AG08396 (cell line): ENCODE measurements at places on chromosomes 11 and 22.
A peak's percentile ranks its signal among the peaks of the same experiment; 100 is the strongest.

DNA sequence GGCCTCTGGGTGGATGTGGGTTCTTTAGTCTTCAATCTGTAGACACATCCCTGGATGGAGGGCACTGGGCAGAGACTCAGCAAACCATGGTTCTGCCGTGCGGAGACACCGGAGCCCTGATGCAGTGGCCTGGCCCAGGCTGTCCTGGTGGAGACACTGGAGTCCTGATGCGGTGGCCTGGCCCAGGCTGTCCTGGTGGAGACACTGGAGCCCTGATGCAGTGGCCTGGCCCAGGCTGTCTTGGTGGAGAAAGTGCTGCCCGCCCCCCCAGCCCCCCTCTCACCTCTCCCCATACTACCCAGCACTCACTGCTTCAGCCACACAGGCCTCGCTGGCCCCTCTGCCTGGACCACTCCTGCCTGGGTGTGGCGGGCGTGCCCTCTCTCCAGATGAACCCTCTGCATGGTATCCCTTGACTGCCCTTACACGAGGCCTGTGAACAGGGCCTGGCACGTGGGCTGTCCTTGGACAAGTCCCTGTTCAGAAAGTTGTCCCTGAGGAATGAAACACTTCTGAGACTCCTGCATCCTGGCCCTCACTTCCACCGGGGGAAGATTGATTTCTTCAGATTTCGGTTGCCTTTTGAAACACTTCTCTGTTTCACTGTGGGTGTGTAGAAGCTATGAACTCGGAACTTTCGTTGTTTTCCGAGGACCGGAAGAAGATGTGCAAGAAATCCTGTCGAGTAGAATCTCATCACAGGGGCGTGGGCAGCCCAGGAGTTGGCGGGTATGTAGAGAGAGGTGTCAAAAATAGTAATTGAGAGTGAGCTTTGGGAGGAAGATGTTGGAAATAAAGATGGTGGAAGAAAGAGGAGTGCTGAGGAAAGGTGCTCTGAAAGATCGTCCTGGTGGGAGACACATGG, 26.2 kb downstream of the IGHMBP2 start:
- DNase-seq, result no peak

DNA sequence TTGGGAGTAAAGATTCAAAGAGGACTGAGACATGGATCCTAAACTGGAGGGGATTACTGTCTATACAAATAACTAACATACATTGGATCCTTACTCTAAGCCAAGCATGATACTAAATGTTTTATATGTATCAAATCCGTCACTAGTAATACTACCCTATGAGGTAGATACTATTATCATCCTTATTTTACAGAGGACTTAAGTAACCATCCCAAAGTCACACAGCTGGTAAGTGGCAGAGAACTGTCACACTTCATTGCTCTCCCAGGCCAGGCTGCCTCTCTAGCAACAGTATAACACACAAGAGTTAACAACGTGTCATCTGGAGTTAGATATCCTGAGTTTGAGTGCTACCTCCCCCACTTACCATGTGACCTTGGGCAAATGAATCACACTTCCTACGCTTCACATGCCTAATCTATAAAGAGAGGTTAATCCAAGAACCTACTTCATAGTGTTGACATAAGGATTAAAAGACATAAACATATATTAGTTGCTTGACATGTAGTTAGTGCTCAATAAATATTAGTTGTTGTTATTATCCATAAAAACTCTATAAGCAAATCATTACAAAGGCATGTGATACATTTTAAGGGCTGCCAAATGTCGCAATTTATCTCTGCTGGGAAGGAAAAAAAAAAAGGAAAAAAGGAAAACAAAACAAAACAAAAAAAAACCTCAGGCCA, 33.8 kb upstream of the SPON1 start:
- peak; percentile 32 for DNase-seq

DNA sequence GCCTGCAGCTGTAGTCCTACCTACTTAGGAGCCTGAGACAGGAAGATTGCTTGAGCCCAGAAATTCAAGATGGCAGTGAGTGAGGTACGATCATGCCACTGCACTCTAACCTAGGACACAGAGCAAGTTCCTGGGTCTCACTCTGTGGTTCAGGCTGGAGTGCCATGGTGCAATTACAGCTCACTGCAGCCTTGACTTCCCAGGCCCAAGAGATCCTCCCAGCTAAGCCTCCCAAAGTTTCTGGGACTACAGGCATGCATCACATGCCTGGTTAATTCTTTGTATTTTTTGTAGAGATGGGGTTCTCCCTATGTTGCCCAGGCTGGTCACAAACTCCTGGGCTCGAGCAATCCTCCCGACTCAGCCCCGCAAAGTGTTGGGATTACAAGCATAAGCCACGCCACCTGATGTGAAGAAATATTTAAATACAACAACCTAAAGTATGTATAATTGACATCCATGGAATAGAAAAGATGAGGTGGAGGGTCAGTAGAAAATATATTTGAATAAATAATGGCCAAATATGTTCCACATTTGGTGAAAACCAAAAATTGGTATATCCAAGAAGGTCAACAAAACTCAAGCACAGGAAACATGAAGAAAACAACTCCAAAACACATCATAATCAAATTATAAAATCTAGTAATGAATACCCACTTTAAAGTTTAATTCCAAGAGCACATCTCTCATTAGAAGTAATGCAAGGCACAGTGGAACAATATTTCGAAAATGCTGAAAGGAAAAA, 47.9 kb upstream of the IGLL5 start:
- DNase-seq, result no peak

DNA sequence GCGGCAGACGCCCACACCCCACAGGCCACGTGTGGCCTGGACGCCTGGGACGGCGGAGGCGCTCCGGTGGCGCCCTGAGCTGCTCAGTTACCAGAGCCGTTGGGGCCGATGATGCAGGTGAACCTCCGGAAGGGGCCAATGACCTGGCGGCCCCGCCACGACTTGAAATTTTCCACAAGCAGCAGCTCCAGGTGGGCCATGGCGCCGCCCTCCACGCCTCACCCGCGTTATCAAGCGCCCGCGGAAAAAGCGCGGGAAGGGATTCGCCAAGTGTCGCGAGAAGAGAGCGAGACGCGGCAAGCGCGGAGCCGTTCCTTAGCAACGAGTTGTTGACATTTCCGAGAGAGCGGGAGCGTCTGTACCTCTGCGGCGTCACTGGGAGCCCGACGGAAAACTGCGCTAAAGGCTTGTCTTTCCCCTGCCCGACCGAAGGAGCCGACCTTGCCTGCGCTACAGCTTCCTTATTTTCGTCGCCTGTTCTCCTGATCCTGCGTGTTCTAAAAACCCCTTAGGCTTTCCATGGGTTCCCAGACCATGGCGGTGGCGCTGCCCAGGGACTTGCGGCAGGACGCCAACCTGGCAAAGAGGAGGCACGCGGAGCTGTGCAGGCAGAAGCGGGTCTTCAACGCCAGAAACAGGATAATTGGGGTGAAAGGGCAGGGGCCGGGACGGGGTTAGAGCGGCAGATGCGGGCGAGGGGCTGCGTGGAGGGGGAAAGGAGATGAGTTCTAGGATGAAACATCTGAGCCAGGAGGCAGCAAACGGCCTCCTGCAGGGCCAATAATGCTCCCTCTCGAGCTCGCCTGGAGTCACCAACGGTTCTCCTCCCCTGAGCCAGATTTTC, at the start of the genes RIBC2 and SMC1B:
TSS of gene RIBC2 (plus strand) at position 326 of the 844 bp plus-strand sequence. CDS start at position 520, 194 bp downstream.
TSS of gene SMC1B (minus strand) at position 232 of the 844 bp plus-strand sequence. CDS start at position 200, 32 bp downstream.
- peak; percentile 87 for DNase-seq

GRCh38 chr11:116421529-116422185, 351.1 kb downstream of the BUD13 start:
- no peak for DNase-seq

DNA sequence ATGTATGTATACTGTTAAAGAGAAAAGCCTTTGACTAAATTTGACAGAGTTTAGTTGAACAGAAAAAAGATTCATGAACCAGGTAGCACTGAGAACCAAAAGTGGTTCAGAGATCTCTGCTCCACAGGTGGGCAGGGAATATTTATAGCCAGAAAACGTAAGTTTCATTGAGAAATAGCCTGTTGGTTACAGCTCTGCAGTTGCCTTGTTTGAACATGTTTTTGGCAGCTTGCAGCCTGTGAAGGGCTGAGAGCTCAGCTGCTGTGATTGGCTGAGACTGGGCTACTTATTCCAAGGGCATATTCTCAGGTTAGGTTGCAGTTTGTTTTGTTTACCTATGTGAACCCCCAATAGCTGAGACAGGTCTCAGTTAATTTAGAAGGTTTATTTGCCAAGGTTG, 13.5 kb upstream of the ZNF74 start:
- DNase-seq, result no peak

DNA sequence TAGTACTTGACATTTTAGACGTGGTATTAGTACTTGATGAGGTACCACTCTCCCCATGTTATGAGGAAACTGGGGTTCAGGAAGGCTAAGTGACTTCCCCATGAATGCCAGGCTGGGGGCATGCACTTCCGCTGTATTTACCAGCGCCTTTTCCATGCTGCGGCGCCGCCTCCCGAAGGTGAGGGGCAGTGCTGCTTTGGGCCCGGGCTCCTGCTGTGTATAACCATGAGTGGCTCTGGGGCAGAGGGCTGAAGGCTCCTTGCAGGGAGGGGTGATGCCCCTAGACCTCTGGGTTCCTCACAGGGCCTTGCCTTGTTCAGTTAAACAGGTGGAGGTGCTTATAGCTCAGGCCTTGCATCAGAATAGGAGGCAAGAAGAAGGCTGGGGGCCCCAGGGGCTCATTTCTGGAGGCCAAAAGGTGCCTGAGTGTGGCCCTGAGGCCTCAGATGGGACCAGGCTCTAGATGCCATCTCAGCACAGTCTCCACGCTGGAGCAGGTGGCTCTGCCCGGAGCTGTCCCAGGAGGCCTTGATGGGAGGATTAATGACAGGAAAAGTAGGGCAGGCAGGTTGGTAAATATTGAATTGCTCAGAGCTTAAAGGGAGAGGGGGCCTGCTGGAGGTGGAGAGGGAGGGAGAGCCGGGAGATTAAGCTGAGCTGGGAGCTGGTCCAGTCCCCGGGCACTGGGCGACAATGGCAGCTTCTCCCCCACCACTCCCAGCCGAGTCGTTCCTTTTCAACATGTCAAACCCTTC, 129.6 kb downstream of the CEP164 start:
- no peak for DNase-seq

DNA sequence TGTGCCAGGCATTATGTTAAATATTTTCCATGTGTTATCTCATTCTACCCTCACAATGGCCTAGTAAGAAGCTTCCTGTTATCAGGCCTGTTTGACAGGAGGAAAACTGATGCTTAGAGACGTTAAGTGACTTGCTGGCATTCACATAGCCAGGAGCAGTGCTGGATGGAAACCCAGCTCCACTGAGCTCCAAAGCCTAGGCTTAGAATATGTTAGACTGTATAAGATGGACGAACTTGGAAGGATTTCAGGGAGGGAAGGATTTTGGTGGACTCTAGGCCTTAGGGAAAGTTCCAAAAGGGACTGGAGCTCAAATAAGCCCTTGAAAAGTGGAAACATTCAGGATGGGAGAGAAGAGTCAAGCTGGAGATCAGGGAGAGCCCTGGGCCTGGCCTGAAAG, 2.1 kb downstream of the CD44 start:
- no peak for DNase-seq

GRCh38 chr11:117827521-117828511, 3.3 kb upstream of the FXYD2 start:
- no peak for DNase-seq

- DNase-seq, result no peak
Observed at GRCh38 chr11:72313912-72314598, 70.1 kb upstream of the PHOX2A start.

GRCh38 chr11:71340086-71340606, 87.8 kb upstream of the SHANK2 start:
- no peak for DNase-seq

DNA sequence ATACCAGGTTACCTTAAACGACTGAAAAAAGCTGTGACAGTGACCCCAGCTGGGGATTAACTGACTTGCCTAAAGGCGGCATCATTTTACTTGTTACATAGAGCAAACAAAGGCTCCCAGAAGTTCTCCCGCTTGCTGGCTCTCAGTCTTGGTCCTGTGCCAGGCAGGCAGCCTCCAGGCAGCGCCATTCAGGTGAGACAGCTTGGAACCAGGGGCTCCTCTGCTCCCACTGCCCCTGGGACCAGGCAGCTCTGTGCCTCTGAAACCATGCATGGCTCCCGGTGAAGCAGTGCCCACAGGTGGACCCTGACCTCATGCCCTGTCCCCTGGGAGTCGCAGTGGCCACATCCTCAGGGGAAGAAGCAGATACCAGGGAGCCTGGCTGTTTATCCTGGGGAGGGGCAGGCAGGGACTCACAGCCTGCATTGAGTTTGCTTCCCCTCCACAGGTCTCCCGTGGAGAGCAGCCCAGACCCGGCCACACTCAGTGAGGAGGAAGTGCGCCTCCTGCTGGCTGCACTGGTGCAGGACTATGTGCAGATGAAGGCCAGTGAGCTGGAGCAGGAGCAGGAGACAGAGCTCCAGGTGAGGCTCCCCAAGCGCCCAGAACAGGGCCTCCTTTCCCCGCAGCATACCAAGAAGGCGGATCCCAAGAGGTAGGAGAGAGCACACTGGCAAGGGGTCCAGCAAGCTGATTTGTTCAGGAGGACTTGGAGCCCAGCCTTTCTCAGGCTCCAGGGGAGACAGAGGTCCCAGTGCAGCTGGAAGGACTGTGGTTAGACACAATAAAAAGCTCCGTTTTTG, 15.6 kb upstream of the CYP2R1 start:
- no peak for DNase-seq

- DNase-seq, result no peak
Observed at GRCh38 chr11:119726150-119726553, 2.8 kb downstream of the NECTIN1 start.

GRCh38 chr22:45478108-45478771, 24.4 kb upstream of the FBLN1 start:
- peak; percentile 67 for DNase-seq

- DNase-seq, result no peak
Observed at GRCh38 chr22:49116486-49117120, 711.1 kb downstream of the BRD1 start.

- DNase-seq, result no peak
Observed at GRCh38 chr11:131511794-131512193, 141.4 kb downstream of the NTM start.

- DNase-seq, result no peak
Observed at GRCh38 chr11:102361086-102362031, 14.3 kb downstream of the BIRC2 start.

GRCh38 chr22:19448739-19449421, 1.4 kb upstream of the C22orf39 start:
- DNase-seq, result no peak

GRCh38 chr11:122597511-122597910, 58.0 kb upstream of the UBASH3B start:
- no peak for DNase-seq

GRCh38 chr22:45453764-45454163, 40.3 kb downstream of the RIBC2 start:
- DNase-seq, result no peak

- DNase-seq, result no peak
Observed at GRCh38 chr22:42162728-42163489, 32.3 kb upstream of the CYP2D6 start.

- peak; percentile 23 for DNase-seq
Observed at GRCh38 chr22:31496735-31497146, 405 bp downstream of the SFI1 start.

DNA sequence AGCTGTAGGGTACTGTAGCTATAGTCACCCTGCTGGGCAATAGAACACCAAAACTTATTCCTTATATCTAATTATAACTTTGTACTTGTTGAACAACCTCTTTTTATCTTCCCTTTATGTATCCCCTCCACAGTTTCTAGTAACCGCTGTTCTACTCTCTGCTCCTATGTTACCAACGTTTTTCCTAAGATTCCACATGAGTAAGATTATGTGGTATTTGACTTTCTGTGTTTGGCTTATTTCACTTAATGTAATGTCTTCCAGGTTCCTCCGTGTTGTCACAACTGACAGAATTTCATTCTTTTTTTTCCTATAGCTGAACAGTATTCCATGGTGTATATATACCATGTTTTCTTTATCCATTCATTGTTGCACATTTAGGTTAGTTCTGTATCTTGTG, 258.4 kb downstream of the DYNC2H1 start:
- no peak for DNase-seq
